ENCODE measurements at places on chromosomes 5 and 9. TPM values are rescaled to one million over a fixed set of nuclear protein-coding genes. Genes with fewer than 3 reads are reported as not detected.

DNA sequence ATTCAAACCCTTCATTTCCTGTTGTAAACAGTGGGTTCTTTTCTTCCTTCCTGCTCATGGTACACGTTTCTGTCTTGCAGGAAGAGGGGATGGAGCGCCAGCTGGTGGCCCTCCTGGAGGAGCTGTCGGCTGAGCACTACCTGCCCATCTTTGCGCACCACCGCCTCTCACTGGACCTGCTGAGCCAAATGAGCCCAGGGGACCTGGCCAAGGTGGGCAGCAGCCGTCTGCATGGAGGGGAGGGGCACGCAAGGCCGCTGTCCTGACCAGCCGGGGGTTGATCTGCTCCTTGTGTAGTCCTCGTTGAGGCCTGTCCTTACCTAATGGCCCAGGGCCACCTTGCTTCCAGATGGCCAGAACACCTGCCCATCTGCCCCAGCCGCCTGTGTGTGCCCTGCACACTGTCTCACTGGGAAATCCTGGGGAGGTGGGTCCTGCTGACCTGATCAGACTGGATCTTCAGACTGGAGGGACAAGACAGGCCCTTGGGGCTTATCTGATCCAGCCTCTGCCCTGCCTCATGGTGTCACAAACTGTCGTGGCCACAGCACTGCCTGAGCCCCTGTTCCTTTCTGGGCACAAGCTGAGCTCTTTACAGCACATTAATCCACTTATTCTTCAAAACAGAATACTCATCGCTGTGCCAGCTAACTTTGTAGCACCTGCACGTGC lies 44.7 kb downstream of the LRSAM1 start:
- DNase-seq = no peak

DNA sequence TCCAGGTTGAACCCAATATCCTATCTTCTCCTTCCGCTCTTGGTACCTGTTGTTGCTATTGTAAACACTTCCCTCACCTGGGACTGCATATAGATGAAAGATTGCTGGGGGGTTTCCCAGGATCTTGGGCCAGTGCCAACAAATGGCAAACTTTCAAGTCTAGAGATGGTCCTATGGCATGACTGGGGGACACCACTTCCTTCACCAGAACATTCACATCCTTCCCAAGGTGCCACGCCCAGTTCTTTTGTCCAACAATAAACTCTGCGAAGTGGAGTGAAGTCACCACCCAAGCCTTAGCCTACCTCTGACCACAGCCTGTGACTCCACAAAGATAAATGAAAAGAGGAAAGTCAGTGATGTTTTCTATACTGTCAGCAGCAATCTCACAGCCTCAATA lies 34.4 kb downstream of the DOCK8 start:
- DNase-seq = no peak

DNA sequence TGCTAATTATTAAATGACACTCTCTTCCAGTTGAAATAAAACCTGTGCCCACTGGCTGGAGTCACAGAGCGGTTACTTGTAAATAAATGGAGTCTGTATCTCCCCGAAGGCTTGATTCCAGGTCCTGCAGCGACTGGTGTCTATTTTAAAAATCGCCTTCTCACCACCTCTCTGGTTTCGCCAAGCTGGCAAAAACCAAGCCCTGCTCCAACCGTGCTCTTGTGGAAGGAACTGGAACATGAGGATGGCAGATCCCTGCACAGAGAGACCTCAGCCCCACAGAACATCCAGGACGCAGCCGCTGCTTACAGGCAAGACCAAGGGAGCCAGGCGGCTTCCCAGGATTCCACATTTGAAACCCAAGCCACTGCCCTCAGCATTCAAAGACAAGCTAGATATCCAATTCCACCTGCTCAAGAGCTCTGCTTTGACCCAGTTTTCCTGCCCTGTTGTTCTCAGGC lies 15.0 kb downstream of the SEMA4D start:
- peak; percentile 38 for DNase-seq

GRCh38 chr5:176818391-176819098 lies 8.2 kb downstream of the UNC5A start:
- DNase-seq = no peak

The IL7R gene
- polyA plus RNA-seq = 0.45 TPM

DNA sequence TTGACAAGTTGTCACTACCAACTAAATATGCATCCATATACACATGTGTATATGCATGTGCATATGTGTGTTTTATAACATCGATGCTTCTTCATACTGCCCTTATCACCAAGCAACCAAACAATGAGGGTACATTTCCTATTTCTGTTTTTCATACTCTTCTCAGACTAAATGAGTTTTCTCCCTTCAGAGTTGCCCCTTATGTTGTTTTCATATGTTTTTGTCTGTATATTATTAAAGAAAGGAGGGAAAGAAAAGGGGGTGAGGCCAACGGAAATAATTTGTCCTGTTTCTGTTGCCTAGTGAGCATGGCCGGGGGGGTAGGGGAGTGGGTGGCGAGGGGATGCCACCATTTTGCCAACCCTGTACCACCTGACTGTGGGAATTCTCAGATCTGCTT lies 28.8 kb upstream of the NFIB start:
- DNase-seq = no peak

DNA sequence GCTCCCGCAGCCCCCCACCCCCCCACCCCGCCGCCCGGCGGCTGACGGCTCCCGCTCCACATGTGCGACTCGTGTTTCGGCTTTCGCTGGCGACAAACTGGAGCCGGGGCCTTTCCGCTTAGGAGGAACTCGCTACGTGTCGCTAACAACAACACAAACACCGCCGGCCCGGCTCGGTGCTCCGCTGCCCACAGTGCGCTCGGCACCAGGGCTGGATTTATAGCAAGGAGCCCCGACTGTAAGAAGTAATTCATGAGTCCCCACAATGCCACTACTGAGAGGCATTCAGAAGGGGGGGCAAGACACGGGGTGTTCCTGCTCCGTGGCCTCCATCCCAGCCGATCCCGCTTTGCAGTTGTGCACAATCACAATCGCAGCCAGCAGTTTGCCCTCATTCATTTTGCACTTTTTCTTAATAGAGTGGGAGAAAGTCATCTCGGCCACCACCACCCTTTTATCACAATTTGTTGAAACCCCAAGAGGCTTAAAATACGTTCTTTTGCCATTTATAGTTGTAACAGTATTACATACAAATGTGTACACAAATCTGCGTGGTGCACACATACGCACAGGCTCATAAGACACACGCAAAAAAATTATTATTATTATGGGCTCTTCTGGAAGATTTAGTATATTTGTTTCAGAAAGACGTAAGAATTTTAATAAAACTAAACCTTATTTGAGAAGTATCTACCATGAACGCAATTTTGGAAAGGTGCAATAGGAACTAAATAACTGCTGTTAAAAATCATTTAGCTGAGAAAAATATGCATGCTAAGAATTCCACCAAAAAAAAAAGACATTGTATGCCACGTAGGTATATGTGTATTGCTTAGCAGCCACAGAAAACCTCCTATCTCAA lies 48.1 kb downstream of the EBF1 start:
- DNase-seq = peak; percentile 70

DNA sequence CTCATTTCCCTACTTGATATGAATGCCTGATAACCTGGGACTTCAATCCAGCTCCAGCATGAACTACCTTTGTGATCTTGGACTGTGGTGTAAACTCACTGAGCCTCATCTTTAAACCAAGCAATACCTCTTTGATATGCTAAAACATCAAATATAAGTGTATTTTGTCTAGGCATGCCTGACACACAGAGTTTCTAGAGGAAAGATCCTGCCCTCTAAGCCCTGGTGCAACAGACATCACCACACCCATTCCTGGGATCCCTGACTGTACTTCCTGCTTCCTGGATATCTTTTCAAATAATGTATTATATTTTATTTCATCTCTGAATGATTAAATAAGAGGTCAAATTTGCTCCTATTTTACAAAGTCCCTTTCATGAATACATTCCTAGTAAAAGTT lies 55.8 kb downstream of the ANXA2R start:
- DNase-seq = no peak

DNA sequence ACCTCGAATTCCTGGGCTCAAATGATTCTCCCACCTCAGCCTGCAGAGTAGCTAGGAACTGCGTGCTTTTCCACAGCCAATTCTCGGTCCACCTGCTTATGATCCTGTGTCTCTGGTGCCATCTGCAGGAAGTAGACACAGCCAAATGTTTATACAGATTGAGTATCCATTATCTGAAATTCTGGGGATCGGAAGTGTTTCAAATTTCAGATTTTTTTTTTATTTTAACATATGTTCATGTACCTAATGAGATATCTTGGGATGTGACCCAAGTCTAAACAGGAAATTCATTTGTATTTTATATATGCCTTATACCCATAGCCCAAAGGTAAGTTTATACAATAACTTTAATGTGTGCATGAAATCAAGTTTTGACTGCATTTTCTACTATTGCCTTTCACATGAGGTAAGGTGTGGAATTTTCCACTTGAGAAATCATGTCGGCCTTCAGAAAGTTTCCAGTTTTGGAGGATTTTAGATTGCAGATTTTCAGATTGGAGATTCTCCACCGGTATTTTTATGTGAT lies 89.5 kb downstream of the ESM1 start:
- no peak for DNase-seq

The SHISAL2B gene
- polyA plus RNA-seq = 0.27 TPM

DNA sequence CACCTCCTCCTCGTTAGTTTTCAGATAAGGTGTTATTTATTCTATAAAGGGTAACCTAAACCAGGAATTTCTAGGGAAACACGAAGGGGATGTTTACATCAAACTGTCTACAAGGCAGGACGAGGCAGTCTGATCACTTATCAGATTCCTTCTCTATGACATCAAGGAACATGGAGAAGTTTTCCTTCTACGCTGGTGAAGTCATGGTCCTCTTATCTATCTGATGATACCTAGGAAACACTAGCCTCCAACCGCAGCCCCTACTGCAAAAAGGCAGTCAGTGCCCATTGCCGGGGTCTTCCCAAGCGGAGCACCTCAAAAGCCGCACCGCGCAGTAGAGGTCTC lies 1.5 kb downstream of the MPDZ start:
- no peak for DNase-seq

GRCh38 chr9:2018162-2018643 lies 3.1 kb downstream of the SMARCA2 start:
- no peak for DNase-seq

DNA sequence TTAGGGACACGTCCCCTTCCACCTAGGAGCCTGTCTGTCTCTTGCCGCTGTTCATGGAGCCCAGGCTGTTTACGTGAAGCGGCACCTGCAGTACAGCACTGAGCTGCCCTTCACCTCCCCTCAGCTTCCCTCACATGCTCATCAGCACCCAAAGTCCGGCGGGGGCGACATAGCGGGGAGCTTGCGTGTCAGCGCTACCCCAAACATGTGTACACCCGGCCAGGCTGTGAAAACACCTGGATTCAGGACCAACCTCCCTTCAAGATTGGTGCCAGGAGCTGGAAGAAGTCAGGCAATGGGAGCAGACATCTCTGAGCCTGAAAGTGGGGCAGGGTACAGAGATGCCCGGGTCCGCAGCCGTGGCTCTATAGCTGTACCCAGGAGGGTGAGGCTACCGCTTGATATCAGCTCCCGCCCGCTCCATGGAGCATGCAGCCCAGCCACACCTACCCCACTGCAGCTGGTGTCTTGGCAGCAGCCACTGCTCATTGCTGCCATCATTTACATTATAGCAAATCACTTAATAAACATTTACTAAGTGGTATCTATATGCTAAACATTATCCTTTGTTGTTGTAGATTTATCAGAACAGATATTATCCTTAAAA lies 712.1 kb downstream of the CDH9 start:
- no peak for DNase-seq

DNA sequence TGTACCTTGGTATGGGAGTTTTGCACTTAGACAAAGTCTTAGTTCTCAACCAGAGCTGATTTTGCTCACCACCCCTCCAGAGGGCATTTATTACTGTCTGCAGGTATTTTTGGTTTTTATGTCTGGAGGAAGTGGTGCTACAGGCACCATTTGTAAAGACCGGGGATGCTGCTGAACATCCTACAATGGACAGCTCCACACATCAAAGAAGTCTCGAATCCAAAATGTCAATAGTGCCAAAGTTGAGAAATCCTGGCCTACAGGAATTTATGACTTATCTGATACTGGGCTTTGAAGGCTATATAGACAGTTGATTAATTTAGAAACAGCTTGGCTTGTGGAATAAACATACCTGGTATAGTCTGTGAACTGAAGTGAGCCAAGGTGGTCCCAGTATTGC lies 137.5 kb downstream of the PIP5K1B start:
- DNase-seq = no peak

The FER gene
- 18.5 TPM for polyA plus RNA-seq

DNA sequence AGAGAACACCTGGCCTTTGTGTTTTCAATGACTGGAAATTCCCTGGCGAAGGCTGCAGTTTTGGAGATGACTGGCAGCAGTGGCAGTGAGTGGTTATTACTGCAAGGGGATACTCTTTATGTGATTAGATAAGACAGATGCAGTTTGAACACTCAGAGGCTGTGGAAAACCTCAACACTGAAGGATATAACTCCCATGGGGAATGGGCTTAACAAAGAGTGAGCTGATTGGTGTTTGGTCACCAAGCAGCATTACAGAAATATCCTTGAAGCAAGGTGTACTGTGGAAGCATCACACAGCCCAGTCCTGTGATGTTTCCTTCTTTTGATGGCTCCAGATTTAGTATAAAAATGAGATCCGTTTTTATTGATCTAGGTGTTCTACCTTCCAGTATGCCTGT lies 490.7 kb upstream of the PTPRD start:
- no peak for DNase-seq

DNA sequence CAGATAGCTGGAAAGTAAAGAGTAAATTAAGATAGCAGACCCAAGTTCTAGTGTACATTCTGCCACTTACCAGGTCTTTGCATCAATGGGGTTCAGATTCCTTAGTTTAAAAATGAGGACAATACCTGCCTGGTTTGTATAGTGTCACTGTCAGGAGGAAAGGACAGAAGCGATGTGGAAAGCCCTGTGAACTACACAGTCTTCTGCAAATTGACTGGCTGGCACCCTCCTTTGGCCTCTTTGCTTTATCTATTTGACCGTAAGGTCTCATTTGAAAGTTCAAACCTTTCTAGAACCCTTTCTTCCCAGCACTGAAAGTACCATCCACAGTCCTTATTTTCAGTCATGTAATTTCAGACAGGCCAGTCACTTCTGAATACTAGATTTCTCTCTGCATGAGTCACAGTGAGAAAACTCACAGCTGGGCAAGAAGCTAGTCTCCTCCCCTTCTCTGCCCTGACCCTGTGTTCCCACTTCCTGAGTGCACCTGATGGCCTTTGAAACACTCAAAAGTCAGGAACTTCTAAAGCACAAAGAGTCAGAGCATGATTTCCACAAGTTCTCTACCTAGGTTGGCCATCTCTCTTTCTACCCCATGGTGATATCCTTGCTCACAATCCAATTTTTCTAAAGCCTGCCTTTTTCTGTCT lies 91.3 kb upstream of the RASEF start:
- DNase-seq = no peak

GRCh38 chr9:85064811-85065371 lies 395.4 kb downstream of the NTRK2 start:
- no peak for DNase-seq

- DNase-seq = no peak
Measured at GRCh38 chr9:91751922-91752321, 198.1 kb downstream of the ROR2 start.

DNA sequence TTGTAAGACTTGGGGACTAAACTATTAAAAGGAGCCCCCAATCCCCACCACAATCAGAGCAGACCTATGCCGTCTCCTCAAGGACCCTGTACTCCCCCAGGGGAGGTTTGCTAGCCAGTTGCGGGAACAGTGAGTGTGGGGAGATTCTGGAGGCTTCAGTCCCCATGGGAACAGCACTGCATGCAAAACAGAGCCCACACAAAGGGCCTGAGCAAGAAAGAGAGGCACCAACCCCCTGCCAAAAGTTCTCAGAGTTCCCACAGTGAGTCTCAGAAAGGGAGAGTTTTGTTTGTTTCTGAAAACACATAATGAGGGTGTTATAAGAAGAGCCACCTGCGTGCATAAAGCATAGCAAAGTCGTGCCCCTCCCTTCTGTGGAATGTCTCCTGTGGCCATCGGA lies 56.6 kb downstream of the CFAP90 start:
- no peak for DNase-seq

All from left kidney (tissue), 8 donors.